Endothelial cell of umbilical vein (primary cell): ENCODE measurements at places on chromosomes 16 and 17.

DNA sequence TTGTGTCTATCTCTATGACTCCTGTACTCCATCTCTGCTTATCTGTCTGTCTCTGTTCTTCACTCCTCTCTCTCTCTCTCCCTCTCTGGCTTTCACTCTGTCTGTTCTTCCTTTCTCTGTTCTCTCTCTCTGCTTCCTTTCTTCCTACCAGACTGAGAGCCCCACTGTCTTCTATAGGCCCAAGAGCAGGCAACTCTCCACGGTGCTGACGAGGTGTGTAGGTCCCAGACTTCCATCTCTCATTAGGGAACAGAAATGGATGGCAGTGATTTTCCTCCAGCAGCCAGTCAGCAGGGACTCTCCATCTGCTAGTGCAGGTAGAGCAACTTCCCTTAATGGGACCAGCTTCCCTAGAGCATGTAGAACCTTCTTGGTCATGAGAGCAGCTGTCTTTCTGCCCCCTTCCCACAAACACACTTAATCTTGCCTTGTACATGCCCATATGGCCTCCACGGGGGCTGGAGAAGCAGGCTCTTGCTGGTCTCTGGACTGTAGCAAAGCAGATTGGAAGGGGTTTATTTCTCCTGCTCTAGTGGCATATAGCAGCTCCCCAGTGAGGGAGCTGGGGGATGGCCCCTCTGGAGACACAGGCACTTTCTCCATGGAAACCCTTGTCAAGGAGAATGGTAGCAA is 47.8 kb upstream of the NLRP1 start:
- DNase-seq = no peak
- no peak overlapping the region for H3K27ac ChIP-seq
- no peaks in the 10 kb centered on the region for H3K27me3 ChIP-seq
- H3K4me1 ChIP-seq = peaks cover 19% of the 10 kb centered on the region
- H3K4me3 ChIP-seq = no peak overlapping the region

DNA sequence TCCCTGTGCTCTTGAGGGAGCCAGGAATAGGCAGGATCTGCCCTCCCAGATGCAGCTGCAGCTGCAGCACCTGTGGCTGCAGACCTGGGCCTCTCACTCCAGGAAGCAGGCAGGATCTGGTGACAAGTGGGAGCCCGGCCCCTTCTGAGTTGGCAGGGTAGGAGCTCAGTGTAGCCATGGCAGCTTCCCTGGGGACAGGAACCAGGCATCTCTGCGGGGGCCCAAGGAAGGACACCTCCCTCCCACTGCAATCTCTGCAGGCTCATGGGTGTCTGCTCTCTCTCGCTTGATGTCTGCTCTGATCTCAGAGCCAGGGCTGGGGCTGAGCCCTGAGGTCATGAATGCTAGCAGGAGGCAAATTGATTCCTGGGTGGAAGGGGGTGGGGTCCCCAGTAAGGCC is 592.5 kb upstream of the CA10 start:
- no peak overlapping the region for H3K4me3 ChIP-seq
- H3K27me3 ChIP-seq = no peaks in the 10 kb centered on the region
- no peak for DNase-seq
- no peak overlapping the region for H3K27ac ChIP-seq

DNA sequence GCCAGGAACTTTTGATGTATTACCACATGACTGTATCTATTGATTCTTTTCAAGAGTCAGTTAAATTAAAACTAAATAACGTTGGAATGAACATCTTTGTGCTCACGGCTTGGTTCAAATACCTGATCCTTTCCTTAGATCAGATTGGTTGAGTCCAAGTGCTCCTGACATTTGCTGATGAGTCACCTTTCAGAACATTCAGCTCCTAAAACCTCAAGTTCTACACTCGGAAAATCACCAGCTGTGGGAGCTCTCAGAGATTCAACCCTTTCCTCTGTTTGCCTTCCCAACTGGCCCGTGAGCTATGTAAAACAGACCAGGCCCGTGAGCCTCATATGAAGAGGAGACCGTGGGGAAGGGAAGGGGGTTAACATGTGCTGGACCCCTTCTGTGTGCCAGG is 68.1 kb downstream of the RTN4RL1 start:
- no peak for DNase-seq
- H3K27me3 ChIP-seq = no peaks in the 10 kb centered on the region
- no peak overlapping the region for H3K4me3 ChIP-seq
- no peaks in the 10 kb centered on the region for H3K36me3 ChIP-seq
- no peaks in the 10 kb centered on the region for H3K4me1 ChIP-seq

DNA sequence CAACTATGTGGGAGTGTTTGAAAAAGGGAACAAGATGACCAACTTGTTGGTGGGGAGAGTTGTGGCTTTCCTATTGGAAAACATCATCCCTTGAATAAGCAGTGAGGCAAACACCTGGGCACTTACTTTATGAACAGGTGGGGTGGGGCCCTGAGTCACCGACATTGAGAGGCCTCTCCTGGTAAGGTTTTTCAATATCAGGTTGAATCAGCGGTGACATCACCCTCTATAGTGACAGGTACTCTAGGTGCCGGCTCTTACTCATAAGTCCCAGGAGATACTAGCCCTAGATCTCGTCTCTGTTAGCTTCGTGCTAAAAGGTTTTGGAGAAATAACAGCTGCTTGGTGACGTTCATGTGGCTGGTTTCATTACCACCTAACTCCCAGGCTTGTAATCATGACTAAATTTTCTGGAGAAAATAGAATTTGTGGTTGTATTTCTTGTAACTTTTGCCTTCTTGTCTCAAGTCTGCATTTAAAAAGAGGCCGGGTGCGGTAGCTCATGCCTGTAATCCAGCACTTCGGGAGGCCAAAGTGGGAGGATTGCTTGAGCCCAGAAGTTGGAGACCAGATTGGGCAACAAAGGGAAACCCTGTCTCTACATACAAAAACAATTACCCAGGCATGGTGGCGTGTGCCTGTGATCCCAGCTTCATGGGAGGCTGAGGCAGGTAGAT is 19.3 kb downstream of the CDH1 start:
- H3K27me3 ChIP-seq = no peaks in the 10 kb centered on the region
- H3K27ac ChIP-seq = no peak overlapping the region
- no peaks in the 10 kb centered on the region for H3K4me1 ChIP-seq
- DNase-seq = no peak

GRCh38 chr16:21101631-21102420 is 48.8 kb downstream of the DNAH3 start:
- H3K36me3 ChIP-seq = no peaks in the 10 kb centered on the region
- H3K27ac ChIP-seq = no peak overlapping the region
- no peak for DNase-seq
- peaks cover 4% of the 10 kb centered on the region for H3K27me3 ChIP-seq
- no peak overlapping the region for H3K4me3 ChIP-seq

DNA sequence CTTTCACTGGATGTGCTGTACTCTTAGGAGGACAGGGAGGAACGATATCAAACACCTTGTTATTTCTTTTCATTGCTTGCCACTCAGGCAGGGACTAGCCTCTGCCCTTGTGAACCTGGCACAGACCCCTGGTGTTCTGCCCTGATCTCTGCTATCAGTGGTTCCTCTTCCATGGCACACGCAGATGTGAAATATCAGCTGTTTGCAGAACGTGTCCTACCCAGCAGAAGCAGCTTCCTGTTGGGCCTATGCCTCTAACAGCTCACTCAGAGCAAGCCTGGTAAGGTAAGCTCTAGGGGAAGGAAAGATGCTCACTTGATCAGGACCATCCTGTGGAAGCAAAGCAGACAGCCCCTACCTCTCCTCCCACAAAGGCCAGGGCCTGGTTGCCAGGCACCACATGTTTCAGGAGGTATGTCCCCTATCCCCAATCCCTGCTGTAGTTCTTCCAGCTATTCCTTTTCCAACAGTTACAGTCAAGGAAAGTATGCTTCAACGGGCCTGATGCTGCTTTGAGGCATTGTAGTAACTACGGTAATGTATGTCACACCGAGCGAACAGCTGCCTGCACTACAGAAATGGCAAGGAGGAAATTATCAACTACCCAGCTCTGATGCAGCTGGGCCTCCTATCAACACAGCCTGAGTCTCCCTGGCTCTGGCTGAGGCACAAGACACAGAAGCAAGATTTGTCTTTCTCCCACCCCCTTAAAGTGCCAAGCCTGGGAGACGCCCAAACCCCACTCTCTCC is 41.3 kb upstream of the GFOD2 start:
- H3K27ac ChIP-seq = no peak overlapping the region
- H3K36me3 ChIP-seq = peaks cover 12% of the 10 kb centered on the region
- H3K4me1 ChIP-seq = peaks cover 4% of the 10 kb centered on the region
- H3K27me3 ChIP-seq = no peaks in the 10 kb centered on the region

DNA sequence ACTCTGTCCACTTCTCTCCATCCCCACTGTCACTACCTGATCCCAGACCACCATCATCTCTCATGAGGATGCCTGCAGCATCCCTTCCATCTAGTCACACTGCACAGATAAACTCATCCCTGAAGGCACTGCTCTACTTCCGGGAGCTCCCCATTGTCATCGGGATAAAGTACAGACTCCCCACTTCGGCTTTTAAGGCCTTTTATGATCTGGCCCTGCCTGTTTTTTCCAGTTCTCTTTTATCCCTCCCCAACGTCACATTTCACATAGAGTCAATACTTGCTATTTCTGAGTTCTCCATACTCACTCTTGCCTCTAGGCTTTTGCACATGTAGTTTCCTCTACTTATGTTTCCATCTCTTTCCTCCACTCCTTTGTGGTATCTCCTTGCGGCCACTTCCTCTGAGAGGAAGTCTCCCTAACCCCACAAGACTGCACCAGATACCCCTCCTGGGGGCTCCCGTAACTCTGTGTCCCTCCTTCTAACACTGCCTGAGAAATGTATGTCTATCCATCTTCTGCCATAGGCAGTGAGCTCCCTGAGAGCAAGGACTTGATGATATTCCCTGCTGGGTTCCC is 66.9 kb downstream of the COPRS start:
- DNase-seq = no peak
- H3K4me3 ChIP-seq = no peak overlapping the region
- no peaks in the 10 kb centered on the region for H3K4me1 ChIP-seq
- H3K36me3 ChIP-seq = no peaks in the 10 kb centered on the region

GRCh38 chr16:8614435-8615029 is 7.0 kb upstream of the METTL22 start:
- no peaks in the 10 kb centered on the region for H3K4me1 ChIP-seq
- H3K4me3 ChIP-seq = no peak overlapping the region
- H3K27ac ChIP-seq = no peak overlapping the region
- H3K36me3 ChIP-seq = no peaks in the 10 kb centered on the region
- no peak for DNase-seq
- H3K27me3 ChIP-seq = peaks cover 6% of the 10 kb centered on the region

DNA sequence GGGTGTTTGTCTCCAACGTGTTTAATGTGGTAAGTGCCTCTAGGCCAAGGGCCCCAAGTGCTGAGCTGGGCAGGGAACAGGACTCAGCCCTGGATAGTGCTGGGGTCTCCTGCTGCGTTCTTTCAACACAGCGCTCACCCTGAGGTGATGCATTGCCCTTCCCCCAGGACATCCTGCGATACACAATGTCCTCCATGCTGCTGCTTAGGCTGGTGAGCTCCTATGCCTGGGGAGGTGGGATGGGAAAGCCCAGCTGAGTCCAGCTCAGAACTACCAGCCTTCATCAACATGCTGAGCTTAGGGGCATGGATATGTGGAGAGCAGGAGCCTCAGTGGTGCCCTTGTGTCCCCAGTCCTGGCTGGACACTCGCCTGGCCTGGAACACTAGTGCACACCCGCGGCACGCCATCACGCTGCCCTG is 563 bp downstream of the ZACN start:
- no peak for DNase-seq
- H3K27ac ChIP-seq = no peak overlapping the region
- H3K27me3 ChIP-seq = peaks cover 58% of the 10 kb centered on the region
- no peak overlapping the region for H3K4me3 ChIP-seq

- no peak overlapping the region for H3K27ac ChIP-seq
- no peaks in the 10 kb centered on the region for H3K36me3 ChIP-seq
- no peaks in the 10 kb centered on the region for H3K27me3 ChIP-seq
Observed at GRCh38 chr16:13070268-13070667, 168.9 kb downstream of the SHISA9 start.

- peaks cover 14% of the 10 kb centered on the region for H3K4me1 ChIP-seq
- peaks cover 20% of the 10 kb centered on the region for H3K36me3 ChIP-seq
Observed at GRCh38 chr16:1313721-1314369, 4.4 kb downstream of the UBE2I start.
